Heart right ventricle (tissue), 16 donors: ENCODE measurements at places on chromosomes 4 and X. TPM values are rescaled to one million over a fixed set of nuclear protein-coding genes. Genes with fewer than 3 reads are reported as not detected.

- DNase-seq: no peak
These were observed 28.5 kb downstream of the SLC25A4 start for GRCh38 chr4:185171373-185172071.

Gene GLRA2
- total RNA-seq: not detected

- no peak for DNase-seq
These were observed 58.5 kb upstream of the AGTR2 start for GRCh38 chrX:116111934-116112595.

Gene SMIM10L2A
- total RNA-seq: 1.7 TPM

Gene XAGE2
- not detected for total RNA-seq

Gene ZNF718
- 2.8 TPM for total RNA-seq

DNA sequence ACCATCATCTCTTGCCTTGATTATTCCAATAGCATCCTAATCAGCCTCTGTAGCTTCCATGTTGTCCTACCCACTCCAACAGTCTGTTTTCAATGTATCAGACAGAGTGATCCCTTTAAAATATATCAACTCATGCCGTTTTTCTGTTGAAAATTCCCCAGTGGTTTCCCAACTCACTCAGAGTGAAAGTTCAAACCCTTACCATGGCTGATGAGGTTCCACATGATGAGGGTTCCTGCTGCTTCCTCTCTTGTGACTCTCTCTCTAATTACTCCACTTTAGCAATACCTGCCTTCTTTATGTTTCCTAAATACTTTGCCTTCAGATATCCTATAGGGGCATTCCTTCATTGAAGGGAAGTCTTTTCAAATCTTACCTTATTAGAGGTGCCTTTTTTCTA lies 334.7 kb downstream of the PPP1R2C start:
- no peak for DNase-seq

DNA sequence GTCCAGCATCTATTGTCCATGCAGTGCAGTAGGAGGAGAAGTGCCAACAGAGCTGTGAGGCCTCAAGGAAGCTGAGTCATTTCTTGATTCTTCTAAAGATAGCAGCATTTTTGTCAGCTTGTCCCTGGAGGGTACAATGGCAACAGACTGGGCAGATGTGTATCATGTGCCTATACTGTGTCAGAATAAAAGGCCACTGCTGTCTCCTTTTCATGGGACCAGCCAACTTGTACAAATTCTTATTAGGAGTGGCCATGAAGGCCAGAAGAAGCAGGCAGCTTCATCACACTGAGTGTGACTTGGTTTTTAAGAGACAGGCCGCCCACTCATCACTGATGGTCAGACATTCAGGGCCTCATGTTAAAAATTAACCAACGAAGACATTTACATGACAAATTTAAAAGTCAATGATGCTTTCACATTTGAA lies 185.0 kb upstream of the FAM241A start:
- no peak for DNase-seq

Gene FAT1
- 48.5 TPM for total RNA-seq

DNA sequence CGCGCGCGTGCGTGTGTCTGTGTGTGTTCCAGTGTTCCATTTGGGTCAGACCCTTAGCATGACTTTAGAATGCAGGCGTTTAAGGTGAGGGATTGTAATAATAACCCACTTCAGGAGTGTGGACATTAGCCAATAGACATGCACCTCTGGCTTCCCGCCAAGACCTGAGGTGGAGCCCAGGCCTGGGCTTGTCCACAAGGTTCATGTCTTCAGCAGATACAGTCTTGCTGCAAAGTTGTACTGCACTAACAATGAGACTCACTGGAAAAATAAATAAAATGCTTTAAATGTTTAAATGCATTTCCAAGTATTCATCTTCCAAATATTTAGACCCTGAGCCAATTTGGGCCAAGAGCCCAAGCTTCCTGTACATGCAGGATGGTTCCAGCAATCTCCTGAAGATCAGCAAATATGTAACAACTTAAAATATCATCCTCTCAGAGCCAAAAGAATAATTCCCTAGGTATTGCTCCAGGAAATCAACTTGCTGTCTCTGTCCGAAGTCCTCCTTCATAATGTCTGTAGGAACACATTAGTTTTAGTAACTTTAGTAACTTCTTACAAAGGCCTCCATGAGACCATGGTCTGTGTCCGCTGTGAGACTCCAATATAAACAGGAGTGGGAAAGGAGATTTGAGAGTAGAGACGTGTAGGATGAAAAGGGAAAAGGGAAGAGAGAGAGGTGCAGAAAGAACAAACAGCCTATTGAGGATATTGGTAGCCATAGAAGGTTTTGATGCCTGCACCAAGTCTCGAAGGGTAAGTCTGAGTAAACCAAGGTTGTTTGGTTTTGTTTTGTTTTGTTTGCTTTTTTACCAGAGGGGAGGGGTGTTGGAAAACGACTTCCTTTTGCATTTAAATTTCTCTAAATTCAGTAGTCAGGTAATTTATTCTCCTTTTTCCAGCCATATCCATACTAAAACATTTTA lies 98.5 kb upstream of the KLF3 start:
- DNase-seq: peak; percentile 30

DNA sequence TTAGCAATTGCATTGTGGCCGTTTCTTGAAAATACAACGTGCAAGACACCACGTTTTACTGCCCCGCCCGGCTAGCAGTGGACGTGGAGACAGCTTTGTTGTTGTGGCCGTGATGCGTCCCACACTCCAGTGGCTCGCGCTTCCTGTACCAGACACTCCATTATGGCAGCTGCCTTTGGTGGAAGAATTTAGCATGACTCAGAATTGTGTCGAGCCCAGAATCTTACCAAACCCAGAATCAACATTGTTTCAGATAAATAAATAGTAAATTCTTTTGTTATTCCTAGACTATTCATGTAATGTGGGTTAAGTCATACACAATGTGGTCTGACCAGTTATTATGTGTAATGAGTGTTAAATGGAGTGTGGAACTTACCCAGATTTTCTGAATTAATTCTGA lies 25.3 kb upstream of the S100P start:
- no peak for DNase-seq

DNA sequence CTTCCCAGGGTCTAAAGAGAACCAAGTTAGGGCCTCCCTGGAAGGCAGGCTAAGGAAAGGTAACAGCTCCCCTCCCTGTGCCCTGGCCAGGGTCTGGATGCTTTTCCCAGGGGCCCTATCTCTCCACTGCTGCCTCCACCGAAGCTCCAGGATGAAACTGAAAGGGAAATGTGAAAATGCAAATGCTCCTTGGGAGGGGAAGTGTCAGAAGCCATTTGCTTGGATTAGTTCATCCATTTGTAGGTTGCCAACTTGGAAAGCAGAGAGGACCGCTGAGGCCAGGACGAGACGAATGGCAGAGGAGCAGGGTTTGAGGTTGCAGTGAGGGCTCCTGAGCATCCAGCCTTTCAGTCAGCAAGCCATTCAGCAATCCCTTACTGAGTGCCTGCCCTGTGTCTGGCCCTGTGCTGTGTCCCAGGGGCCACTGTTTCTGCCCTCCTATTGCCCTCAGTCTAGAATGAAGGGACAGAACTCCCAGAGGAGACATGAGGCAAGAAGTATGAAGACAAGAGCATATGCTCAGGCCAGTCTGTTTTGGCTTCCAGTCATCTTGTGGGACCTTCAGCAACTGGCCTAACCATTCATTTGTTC lies 45.9 kb upstream of the PGRMC1 start:
- peak; percentile 15 for DNase-seq

Gene CSN1S1
- total RNA-seq: not detected

DNA sequence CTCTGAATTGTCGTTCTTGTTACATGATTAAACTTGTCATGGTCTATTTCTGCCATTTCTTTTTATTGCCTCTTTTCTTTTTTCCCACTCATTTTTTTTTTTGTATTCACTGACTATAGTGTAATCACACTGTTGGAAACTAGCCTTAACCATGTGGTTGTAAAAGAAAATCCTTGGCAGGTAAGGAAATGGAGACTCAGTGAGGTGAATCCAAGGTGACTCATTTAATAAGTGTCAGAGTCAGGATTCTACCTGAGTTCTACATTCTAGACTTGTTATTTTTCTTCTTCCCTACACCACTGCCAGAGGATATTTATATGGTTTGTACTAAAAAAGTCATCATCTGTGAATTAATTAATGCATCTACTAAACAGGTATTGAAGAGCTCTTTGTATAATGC lies 152.2 kb downstream of the CBLL2 start:
- DNase-seq: no peak

Gene ACE2
- 15.8 TPM for total RNA-seq

GRCh38 chrX:20015422-20015821 lies 24.6 kb upstream of the BCLAF3 start:
- no peak for DNase-seq

DNA sequence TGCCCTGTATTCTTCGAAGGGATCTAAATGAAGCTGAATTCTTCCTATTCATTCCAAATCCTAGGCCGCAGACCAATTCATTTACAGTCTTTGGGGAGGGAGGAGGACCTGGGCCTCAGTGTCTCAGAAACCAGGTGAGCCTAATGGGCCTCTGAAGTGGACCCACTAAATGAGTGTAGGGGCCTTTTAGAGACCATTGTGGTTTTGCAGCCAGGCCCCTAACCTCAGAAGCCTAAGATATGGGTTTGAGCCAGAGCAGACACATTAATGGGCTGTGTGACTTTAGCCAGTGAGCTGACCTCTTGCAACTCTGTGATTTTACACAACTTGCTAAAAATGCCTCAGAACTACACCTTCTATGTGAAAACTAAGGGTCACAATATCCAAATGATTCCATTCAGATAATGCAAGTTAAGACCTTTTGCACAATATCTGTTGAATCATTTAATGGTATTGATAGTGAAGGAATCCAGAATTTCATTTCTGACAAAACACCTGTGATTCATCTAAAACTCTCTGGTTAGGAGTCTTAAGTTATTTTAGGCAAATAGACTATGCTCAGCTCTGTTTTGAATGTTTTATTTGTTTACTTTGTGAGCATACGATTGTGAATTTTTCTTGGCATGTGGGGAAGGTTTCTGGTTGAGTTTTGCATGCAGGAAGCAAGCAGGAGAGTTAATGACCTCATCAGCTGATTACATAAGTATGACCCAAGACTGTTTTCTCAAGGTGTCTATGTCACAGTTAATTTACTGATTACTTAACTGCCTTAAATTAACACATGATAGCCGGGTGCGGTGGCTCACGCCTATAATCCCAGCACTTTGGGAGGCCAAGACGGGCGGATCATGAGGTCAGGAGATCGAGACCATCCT lies 75.0 kb downstream of the EVC start:
- DNase-seq: no peak

- DNase-seq: no peak
These were observed 97.7 kb upstream of the ACSL4 start for GRCh38 chrX:109830704-109831206.

Gene P2RY4
- total RNA-seq: not detected

GRCh38 chr4:189769131-189769530 lies 171.5 kb upstream of the FRG1 start:
- no peak for DNase-seq

- DNase-seq: no peak
These were observed 89.6 kb upstream of the KIT start for GRCh38 chr4:54568184-54568583.

- DNase-seq: no peak
These were observed 75.8 kb downstream of the TSPAN7 start for GRCh38 chrX:38636949-38637819.

Gene FGFBP1
- total RNA-seq: not detected

DNA sequence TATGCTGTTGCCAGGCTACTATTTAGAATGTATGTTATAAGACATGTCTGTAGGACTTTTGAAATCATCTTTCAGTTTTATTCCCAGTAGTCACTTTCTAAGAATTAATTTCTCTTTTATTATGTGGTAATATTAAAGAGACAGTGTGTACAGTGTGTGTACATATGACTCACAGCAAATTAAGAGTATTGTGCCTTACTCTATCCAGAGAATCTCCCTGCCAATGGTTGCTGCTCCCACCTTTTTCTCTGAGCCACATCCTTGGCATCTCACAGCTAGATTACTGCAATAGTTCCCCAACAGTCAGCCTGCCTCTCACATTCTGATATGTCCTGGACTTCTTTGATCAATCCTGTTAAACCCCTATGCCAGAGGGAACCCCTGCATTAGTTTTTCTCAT lies 114.5 kb downstream of the ANXA5 start:
- DNase-seq: no peak

Gene CTAG1B
- not detected for total RNA-seq

- DNase-seq: no peak
These were observed 148.6 kb downstream of the PARM1 start for GRCh38 chr4:75081561-75081960.

- DNase-seq: no peak
These were observed 1.6 kb upstream of the ARMCX4 start for GRCh38 chrX:101483705-101484104.

DNA sequence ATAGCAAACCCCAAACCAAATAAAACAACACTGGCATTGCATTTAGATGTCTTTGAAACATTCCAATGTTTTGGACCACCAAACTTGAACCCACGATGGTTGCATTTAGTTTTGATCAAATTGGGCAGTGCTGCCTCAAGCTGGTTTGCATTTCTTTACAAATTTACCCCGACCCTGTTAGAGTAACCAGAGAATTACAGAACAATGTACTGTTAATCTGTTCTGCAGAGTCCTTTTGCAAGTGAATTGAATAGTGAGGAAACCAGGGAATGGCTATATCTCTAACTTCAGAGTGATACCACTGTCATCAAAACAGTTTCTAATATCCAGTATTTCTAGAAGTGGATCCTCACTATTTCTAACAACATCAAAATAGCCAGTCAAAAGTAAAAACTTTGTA lies 49.5 kb upstream of the GYPA start:
- DNase-seq: no peak

Gene HDAC6
- total RNA-seq: 39.8 TPM

DNA sequence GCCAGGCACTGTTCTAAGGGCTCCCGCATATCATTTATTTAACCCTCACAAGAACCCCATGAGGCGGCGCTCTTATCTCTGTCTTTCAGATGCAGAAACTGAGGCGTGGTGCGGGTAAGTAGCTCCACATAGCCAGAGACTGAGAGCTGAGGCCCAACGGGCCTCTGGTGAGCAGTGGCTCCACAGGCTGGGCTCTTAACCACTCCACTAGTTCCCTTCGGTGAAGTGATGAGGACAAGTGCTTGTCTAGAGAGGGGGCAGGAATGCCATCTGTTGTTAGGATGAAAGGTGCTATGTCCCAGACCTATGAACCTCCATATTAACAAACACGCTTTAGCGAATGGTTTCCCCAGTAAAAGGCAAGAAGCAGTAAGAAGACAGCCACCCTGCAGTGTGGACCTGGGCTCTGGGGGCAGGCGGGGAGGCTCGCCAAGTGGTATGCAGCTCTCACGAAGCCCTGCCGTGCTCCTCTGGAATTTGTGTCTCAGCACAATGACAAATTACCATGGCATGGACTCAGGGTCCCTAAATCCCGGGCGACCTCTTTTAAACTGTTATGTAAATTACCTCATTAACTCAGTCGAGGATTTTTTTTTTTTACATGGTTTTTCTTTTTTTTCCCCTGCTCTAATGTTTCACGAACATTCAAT lies 20.9 kb upstream of the S100G start:
- no peak for DNase-seq

- DNase-seq: no peak
These were observed 35.5 kb upstream of the HMX1 start for GRCh38 chr4:8906991-8907595.

Gene VCX3B
- 0.42 TPM for total RNA-seq

DNA sequence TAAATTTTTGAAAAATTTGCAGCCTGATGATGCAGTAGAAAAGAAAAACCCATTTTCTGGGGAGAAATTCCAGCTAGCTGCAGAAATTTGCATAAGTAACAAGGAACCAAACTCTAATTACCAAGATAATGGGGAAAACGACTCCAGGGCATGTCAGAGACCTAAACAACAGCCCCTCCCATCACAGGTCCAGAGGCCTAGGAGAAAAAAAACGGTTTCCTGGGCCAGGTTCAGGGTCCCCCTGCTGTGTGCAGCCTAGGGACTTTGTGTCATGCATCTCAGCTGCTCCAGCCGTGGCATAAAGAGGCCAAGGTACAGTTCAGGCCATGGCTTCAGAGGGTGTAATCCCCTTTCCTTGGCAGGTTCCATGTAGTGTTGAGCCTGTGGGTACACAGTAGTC lies 733.7 kb upstream of the CT83 start:
- DNase-seq: no peak
